ENCODE measurements at places on chromosomes 16 and 17. TPM values are rescaled to one million over a fixed set of nuclear protein-coding genes. Genes with fewer than 3 reads are reported as not detected.

Gene ADAM11
- total RNA-seq: 24.6 TPM

Gene CX3CL1
- total RNA-seq: 15.4 TPM

Gene CRYM
- 102 TPM for total RNA-seq

Gene SEZ6L2
- not detected for total RNA-seq

Gene SALL1
- not detected for total RNA-seq

Gene GLTPD2
- total RNA-seq: not detected

Measured in heart left ventricle (tissue), 16 donors.